NCI-H524 (cell line): ENCODE measurements at places on chromosomes 16 and 17.

GRCh38 chr17:28194382-28194781 lies 124.6 kb upstream of the TMEM97 start:
- no peak for DNase-seq

GRCh38 chr17:2253768-2254406 lies 49.7 kb downstream of the SMG6 start:
- DNase-seq = no peak

GRCh38 chr17:19762515-19762961 lies 14.4 kb upstream of the ALDH3A1 start:
- DNase-seq = peak; percentile 18

- DNase-seq = no peak
Measured at GRCh38 chr16:49576173-49576494, 202.5 kb downstream of the C16orf78 start.

- DNase-seq = no peak
Measured at GRCh38 chr16:57640612-57641011, 12.2 kb downstream of the ADGRG1 start.

GRCh38 chr17:82097184-82097918 lies 685 bp downstream of the FASN start:
- peak; percentile 62 for DNase-seq

- DNase-seq = peak; percentile 42
Measured at GRCh38 chr17:46978489-46979146, 435 bp downstream of the RPRML start.

GRCh38 chr17:35242158-35242804 lies 591 bp upstream of the SLFN5 start:
- no peak for DNase-seq

DNA sequence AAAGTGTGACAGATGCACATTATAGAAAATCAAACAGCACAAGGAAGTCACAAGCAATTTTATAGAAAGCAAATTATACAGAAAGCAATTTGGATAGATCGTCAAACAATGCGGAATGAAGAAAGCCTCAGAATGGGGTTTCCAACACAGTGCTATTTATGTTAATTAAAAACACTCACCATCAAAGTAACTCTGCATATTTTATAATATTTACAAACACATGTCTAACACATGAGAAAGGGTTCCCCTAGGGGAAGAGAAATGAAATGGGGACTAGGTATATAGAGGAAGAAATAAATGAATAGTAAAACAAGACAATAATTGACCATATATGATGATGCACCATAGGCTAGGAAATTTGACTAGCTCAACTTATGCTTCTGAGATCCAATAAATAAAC lies 171.2 kb upstream of the XYLT1 start:
- DNase-seq = no peak

DNA sequence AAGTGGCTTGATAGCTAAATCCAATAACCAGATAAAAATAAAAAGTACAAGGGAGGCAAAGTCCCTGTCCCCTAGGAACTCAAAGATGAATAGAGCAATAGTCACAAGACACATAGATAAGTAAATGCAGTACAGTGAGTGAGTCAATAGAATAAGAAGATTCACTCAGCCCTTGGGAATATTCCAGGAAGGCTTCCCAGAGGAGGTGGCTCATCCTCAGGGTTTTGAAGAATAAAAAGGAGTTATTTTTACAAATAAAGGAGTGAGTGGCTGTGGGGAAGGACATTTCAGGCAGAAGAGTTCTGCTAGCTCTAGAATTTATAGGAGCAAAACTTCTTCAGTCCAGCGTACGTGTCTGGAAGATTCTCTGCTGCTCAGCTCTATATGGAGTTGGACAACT lies 177.4 kb upstream of the SDK2 start:
- DNase-seq = no peak

GRCh38 chr17:50301891-50302584 lies 27.8 kb downstream of the TMEM92 start:
- DNase-seq = no peak

DNA sequence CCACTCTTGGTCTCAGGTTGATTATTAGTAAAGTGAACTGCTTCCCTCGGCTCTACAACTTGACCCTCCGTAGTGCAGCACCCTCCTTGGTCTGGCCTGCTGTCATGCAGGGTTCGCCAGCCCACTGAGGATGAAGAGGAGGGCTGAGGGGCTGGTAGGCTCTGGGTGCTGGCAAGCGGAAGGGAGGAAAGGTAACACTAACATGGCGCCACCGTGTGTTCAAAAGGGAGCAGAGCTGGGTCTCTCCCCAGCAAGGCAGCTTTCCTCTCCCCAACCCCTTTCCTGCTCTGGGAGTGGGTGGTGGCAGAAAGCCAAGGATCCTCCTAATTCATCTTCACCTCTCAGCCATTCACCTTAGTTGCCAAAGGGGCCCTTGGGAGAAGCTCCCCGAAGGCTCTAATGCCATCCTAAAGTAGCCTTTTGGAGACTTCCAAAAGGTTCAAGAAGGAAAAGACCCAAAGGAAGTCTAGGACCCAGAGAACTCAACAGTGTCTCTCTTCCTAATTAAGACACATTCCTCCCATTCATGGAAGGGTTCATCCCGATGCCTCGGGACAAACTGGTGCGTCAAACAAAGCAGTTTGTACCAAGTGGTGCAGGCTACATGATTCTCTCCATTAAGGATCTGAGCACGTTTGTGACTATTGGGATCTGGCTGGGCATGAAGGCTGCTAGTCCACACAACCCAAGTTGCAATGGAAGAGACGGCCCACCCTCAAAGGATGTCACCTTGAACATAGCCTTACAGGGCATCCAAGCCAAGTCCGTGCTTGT lies 90.8 kb upstream of the TOB1 start:
- DNase-seq = peak; percentile 86

DNA sequence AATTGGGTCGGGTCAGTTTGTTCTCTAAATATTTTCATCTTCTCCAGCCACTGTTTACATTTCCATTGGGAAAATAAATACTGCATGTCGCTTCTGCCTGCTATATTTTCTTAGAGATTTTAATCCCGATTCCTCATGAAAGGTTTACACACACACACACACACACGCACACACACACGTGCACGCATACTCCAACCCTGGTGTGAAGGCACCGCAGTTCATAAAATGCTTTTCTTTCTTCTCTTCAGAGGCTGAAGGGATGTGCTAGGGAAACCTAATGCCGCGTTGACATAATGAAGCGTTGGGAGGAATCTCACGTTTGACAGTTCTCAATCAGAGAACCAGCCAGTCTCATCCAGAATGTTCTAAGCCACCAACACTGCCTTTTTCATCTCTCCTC lies 222.9 kb upstream of the IRX3 start:
- no peak for DNase-seq

GRCh38 chr17:75950421-75950820 lies 9.6 kb upstream of the FBF1 start:
- no peak for DNase-seq

DNA sequence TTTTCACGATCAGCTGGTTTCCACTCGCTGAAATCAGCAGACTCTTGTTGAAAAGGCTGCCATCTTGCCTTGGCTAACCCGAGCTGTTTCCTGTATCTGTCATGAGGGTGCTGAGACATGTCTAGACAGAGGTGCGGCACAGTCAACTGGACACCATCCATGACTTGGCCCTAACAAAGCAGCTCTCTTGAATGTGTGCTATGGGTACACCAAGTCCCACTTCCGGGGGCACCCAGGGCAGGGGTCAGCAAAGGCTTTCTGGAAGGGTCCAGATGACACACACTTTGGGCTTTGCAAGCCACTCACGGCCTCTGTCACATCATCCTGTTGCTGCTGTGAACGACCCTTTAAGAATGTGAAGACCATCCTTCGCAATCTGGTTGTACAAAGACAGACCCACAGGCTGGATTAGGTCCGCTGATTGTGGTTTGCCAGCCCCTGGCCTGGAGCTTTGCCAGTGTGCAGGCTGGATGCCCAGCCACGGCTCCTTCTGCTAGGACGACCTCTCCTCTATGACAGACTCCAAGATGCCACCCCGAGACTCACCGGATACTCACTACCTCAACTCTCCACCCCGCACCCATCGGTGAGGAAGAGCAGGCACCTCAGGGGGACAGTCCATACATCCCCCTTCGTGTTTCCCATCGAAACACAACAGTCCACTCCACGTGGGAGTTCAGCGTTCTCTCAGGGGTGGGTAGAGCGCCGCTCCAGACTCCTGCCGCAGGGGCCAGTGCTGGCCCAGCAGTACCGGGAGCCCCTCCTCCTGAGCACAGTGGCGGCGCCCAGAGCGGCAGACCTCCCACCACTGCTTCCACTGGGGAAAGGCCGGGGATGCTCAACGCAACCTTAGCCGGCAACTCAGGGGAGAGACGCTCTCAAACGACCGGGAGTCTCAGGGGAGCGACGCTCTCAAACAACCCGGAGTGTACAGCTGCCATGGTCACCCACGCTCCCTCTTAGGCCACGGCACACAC lies 123.5 kb downstream of the ANKRD11 start:
- peak; percentile 43 for DNase-seq

DNA sequence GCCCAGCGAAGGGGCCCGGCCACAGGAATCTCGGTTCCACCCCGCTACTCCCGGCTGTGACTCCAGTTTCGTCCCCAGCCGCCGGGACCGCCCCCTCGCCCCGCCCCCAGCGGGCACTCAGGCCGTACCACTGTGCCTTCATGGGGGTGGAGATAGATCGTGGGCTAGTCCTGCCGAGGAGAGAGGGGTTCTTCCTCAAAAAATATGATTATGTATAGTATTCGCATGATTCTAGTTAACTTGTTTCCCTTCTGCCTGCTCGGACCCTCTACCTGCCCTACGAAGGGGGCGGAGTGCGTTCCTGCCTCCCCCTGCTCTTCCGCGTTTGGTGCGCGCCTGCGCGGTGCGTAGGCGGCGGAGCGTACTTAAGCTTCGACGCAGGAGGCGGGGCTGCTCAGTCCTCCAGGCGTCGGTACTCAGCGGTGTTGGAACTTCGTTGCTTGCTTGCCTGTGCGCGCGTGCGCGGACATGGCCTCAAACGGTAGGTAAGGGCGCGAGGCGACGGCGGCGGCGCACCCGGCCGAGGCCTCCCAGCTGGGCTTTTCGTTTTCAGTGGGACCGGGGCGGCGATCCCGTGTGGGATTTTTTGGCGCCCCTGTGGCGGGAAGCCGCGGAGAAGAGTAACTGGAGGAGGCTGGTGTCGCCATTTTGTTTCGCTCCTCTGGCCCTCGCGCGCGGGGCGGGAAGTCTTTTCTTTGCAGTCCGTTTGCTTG lies at the start of gene FUS:
TSS of gene FUS (plus strand) at position 393 of the 713 bp plus-strand sequence. CDS start at position 469, 76 bp downstream.
- DNase-seq = peak; percentile 82

DNA sequence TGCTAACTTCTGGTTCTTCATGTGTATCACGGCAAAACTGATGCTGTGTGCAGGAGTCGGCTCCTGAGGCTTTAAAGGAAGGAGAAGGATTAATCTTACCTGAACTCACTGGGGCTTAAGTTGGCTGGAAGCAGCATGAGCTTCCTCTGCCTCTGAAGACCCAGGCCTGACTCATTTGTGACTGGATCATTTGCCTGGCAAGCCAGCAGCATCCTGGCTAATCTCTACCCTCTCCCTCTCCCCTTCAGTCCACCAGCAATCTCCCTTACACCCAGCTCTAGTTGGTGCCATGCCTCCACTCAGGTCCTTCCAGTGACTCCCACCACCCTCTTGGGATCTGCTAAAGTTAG lies 150.3 kb downstream of the IRX3 start:
- DNase-seq = no peak

- peak; percentile 42 for DNase-seq
Measured at GRCh38 chr17:7191571-7192270, 12.6 kb upstream of the ASGR1 start.

- no peak for DNase-seq
Measured at GRCh38 chr17:4364622-4365041, 1.8 kb downstream of the UBE2G1 start.

- DNase-seq = no peak
Measured at GRCh38 chr16:56641166-56641565, 2.7 kb downstream of the MT1A start.

GRCh38 chr17:79220713-79221291 lies 146.2 kb downstream of the ENGASE start:
- DNase-seq = no peak

DNA sequence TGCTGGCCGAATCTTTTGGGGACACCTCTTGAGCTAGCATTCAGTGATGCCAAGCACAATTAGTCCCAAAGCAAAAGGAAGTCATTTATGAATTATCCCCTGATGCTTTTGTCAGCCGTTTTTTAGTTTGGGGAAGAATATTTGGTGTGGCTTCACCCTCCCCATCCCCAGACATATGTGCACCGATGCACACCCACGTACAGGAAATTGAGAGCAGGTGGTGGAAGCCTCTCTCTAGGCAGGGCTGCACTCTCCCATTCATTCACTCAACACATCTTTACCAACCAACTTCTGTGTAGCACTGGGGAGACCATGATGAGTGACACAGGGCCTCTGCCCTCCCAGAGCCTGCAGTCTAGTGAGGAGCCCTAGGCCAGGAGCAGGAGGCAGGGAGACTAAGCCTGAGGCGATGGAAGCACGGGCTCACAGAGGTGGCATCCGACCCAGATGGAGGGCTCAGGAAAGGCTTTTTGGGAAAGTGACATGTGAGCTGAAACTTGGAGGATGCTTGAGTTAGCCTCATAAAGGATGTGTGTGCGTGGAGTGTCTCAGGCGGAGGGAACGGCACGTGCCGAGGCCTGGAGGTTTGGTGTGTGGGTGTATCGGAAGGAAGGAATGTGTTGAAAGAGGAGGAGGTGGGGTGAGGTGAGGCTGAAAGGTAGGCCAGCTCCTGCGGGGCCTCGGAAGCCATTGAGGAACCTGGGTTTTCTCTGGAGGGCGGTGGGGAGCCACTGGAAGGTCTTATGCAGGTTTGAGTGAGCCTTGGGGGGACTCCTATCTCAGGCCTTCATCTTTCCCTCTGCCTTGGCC lies 43.8 kb downstream of the PSME3IP1 start:
- no peak for DNase-seq

GRCh38 chr17:43372273-43372911 lies 26.4 kb upstream of the ARL4D start:
- DNase-seq = no peak

GRCh38 chr17:81239714-81240555 lies 817 bp downstream of the NDUFAF8 start:
- DNase-seq = no peak

GRCh38 chr16:78768718-78769117 lies 669.3 kb downstream of the WWOX start:
- DNase-seq = no peak

- no peak for DNase-seq
Measured at GRCh38 chr17:75273977-75274708, 3.1 kb upstream of the MIF4GD start.

DNA sequence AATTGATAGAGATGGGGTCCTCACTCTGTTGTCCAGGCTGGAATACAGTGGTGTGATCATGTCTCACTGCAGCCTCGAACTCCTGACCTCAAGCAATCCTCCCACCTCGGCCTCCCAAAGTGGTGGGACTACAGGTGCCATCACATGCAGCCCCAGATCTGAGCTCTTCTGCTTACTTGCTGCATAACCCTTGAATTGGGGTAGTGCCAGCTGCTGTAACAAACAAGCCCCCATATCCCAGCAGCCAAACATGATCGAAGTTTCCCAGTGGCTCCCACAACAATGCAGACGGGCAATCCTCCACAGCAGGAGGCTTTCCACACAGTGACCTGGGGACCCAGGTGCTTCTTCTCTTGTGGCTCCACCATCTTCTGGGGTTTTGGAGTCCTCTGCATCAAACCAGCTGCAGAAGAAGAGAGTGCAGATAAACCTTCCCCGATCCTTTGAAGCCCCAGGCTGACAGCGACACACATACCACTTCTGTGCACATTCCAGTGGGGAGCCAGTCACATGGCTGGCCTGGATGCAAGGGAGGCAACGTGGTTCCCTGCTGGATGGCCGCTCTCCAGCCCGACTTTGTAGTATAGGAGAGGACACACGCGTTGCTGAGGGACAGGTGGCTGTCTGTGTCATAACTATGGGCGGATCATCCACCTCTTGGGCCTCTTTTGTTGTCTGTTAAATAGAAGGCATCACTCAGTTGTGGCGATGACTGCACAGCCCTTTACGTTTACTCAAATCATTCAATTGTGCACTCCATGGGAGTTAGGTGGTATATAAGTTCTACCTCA lies 16.7 kb downstream of the SBK1 start:
- no peak for DNase-seq

- no peak for DNase-seq
Measured at GRCh38 chr17:954431-955164, 25.0 kb downstream of the NXN start.
